Hematopoietic multipotent progenitor cell treated with erythropoietin and hydrocortisone succinate and interleukin-3 and kit ligand, for 17 days (in vitro differentiated cells): ENCODE measurements at places on chromosomes 11 and 22.

DNA sequence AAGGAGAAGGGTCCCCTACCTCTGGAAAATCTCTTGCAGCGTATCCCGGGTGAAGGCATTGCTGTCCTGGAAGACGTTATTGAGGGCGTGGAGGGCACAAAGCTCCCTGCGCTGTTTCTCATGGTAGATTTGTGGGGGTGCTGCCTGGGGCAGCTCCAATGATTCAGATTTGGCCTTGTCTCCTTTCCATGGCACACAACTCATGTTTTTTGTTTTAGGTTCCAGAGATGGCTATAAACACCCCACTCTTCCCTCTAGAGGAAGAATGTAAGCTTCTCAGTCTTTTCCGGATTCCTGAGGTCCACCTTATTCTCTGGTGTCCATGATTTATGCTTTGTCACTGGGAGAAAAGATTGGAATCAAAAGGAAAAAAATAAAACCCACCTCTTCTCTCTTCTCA, 959 bp downstream of the JOSD1 start:
- peak; percentile 47 for DNase-seq

DNA sequence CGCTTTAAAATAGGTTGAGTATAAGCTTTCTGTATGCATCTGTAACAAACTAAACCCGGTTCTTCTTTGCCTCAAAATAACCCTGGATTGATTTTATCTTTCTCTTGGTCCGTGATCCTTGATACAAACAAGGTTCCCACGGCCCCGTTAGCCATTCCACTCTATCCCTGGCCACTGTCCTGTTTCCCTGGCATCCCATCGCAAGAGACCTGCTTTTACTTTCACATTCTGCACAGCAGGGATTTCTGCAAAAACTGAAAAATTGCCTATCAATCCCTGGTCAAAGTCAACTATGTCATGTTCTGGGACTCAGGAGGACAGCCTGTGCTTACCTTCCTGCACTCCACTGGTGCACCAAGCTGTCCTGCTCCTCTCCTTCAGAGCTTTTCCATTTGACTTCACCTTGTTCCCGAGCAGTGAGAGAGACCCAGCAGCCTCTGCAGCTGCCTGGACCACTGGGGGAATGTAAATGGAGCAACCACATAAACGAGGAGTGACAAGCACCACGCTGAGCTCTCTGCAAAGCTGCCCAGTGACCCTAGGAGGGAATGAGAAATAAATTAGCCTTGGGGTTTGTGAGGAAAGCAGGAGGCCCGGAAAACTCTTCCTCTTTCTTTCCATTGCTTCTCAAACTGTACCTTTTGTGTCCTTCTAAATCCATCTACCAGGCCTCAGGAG, 175.9 kb downstream of the NTM start:
- DNase-seq, result no peak

- DNase-seq, result peak; percentile 80
Observed at GRCh38 chr11:130077671-130078070, 8.0 kb downstream of the APLP2 start.

DNA sequence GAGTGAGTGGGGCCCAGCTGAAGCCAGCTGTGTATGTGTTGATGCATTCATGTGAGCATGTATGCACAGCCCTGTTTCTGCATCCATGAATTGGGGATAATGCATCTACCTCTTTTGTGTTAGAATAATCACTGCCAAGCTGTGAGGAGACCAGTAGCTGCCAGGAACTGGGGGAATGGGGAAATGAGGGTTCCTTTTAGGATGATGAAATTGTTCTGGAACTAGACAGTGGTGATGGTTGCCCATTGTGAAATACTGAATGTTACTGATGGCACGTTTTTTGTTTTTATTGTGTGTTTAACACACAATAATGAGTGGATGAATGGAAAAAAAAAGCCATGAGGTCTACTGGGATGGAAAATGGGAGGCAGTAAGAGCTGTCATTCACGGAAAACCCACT, 45.3 kb upstream of the WNT11 start:
- no peak for DNase-seq

DNA sequence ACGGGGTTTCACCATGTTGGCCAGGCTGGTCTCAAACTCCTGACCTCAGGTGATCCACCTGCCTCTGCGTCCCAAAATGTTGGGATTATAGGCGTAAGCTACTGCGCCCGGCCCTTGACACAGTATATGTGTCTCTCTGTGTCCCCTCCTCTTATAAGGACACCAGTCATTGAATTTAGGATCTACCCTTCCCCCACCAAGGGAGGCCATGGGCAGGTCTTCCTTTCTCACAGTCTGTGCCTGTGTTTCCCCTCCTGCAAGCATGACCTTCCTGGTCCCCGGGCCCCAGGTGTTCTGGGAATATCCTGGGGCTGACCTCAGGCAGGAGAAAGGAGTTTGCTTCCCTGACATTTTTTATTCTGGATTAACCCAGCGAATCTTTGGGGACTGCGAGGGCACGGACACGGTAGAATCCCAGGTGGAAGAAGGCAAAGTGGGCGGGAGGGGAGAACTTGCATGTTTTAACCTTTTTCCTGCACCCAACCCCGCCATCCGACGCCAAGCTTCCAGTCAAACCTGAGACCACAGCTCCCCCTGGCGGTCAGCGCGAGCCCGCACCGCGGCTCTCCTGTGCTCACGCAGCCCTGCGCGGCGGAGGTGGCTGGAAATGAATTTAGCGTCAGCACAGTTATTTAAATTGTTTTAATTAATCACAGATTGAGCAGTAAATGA, 42.1 kb upstream of the ISX start:
- DNase-seq, result peak; percentile 36

DNA sequence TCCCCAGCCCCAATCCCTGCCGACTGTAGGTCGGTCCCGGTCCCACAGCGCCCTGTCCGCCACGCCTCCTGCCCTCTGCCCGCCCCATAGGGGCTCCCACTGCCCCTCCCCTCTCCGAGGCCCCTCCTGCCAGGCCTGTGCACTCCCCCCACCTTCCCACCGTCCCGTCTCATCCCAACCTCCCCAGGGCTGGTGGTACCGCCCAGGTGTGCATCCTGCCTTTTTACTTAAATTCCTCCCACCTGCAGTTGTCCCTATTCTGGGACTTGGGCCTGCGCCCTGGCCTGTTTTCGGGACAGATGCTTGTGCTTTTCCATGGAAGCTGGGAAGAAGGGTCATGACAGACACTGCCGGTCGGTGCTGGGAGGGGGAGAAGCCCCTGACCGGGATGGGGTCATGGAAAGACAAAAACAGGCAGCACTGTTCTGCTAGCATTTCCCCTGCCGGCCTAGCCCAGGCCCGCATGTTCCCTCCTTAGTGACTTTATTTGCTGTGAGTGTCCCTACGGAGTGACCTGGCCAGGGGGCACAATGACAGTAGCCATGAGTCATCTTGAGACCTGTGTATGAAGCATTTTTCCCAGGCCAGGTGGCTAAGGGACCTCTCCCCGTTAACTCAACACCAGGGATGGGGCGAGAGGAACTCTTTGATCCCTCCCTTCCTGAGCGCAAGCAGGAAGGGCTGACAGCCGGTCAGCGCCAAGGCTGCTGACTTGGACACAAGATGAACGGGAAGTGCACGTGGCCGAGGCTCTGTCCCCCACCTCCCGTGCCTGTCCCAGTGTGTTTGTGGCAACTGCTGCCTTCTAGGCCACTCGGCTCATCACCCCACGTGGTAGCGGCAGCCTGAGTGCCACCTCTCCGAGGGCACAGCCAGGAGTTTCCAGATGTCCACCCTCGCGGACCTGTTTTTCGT, 7.1 kb downstream of the TBX1 start:
- DNase-seq, result no peak

DNA sequence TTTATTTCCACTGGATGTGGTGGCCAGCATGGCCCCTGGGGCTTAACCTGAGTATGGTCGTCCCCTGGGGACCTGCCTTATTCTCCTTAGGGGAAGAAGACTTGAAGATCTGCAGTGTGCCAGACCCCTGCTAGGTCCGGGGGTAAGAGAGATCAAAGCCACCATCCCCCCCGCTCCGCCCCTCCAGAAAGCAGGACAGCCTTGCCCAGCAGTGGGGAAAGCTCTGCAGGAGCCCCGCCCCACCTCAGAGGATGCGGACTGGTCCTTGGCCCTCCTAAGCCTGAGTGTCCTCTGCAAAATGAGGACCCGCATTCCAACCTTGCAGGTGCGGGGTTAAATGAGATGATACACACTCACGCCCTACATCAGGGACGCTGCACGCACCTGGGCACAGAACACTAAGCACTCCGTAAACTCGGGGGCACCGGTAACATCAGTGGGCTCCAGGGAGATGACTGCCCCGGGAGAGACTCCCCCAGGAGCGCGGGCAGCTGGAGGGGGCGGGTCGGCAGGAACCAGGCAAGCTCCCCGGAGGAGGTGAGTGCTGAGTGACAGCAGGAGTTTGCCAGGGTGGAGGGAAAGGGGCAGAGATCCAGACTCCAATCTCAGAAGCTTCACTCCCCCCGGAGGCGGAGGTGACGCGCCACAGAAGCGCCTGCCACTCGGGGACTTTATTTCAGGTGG, 564 bp upstream of the ANO1 start:
- no peak for DNase-seq

GRCh38 chr11:68683536-68684384, 584 bp upstream of the GAL start:
- no peak for DNase-seq

DNA sequence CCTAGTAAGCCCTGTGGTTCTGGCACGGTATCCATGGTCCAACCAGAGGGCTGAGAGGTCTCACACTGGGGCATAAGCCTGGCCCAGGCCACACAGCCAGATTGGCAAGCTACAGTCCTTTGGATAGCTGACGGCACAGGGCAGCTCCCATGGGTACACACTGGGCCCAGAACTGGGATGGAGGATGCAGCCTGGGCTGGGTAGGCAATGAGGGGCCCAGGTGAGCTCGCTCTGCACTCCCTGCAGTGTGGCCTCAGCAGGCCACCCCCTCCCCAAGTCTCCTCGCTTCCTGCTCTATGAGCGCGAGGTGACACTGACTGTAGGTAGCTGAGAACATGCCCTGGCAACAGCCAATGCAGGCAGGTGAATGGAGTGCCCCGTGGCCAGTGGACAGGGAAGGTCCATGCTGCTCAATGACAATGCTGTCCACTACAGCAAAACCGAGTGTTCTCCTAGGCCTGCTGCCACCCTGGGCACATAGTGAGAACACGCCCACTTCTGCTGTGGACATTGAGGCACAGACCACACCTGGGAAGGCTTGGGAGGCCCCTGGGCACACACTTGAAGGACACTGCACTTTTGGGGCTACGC, 3.8 kb downstream of the ARVCF start:
- no peak for DNase-seq

- no peak for DNase-seq
Observed at GRCh38 chr22:47515384-47516125, 753.1 kb downstream of the TBC1D22A start.

GRCh38 chr11:95358511-95359340, 127.7 kb upstream of the SESN3 start:
- DNase-seq, result no peak

DNA sequence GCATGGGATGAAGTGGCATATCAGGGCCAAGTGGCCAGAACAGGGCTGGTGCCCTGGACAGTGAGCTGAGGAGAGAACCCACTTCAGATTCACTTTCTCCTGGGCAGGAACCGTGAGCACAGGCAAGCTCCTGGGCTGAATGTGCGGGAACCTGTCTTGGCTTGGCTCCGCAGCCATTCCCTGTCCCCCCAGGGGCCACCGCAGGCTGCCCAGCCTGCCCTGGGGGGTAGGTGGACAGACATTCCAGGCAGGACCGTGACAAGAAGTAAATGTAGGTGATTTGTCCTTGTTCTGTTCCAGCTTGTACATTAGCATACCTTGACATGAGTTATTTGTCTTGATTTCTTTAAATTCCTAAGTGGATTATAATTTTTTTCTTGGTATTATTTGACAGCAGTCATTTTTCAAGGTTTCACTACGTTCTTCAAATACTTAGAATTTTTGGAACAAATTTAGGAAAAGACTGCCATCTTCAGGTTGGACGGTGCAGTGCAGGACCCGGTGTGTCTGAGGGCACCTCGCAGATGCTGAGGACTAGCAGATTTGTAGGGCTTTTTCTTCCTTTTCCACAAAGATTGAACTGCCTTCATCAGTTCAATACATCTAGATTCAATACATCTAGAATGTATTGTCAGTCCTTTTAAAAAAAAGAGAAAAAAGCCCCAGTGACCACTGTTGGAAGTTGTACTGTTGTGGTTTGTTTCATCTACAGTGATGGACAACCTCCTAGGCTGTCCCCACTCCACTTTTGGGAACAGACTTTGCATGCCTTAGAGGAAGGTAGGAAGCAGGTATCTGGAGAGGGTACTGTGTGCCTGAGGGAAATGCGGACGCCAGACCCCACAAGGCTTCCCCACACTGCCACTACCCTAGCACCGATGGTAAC, 115.1 kb upstream of the RASSF10 start:
- no peak for DNase-seq

GRCh38 chr22:45268958-45269844, 15.5 kb upstream of the UPK3A start:
- peak; percentile 88 for DNase-seq

DNA sequence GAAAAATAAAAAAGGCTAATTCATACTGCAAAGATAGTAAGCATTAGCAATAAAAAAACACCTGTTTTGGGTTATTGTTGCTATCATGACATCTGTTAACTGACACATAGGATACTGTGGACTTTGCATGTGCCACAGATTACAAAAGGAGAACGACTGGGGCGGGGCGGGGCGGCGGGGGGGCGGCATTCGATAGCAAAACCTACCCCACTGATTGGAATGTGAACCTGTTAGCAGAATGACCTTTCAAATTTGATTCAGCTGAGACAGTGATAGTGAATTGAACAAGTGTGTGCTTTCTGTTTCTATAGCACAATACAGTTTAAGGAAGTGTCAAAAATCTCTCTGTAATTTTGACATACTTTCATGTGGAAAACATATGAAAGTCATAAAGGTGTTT, 14.9 kb downstream of the MMP20 start:
- no peak for DNase-seq

GRCh38 chr11:94794287-94795168, 26.4 kb downstream of the AMOTL1 start:
- no peak for DNase-seq

DNA sequence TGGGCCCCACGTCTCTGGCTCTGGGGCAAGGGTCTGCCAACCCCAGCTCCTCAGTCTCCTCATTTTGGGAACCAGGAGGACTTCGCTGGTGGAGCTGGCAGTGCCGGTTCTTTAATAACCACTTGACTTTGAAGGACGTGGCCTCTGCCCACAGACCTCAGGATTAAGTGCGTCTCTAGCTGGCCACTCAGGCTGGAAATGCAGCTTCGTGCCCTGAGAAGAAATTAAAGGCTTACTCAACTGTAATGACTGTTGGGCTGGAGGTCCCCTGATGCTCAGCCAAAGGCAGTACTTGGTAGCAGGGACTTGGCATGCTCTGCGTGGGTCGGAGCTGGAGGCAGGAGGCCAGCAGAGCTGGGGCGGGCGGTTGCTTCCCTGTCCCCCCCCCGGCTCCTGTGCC, 16.7 kb upstream of the PARVG start:
- DNase-seq, result no peak
